B cell (primary cell): ENCODE measurements at places on chromosomes 7 and 10. TPM values are rescaled to one million over a fixed set of nuclear protein-coding genes. Genes with fewer than 3 reads are reported as not detected.

The SPDYE1 gene
- total RNA-seq, result 0.10 TPM in 1 of 2 replicates, not detected in the other

The SPDYE16 gene
- total RNA-seq, result 0.53 and 0.69 TPM in 2 replicates

The AGBL3 gene
- 10.9 and 11.1 TPM in 2 replicates for total RNA-seq

The RASSF4 gene
- total RNA-seq, result 1.4 and 2.6 TPM in 2 replicates

The TMEM176B gene
- 0.25 and 0.73 TPM in 2 replicates for total RNA-seq

The SLC29A4 gene
- 0.24 and 0.67 TPM in 2 replicates for total RNA-seq

The PDIA4 gene
- total RNA-seq, result 34.7 and 36.5 TPM in 2 replicates

The LRRN3 gene
- 0.20 TPM in 1 of 2 replicates, not detected in the other for total RNA-seq

The SLC18A3 gene
- not detected in 2 replicates for total RNA-seq

The HOXA3 gene
- total RNA-seq, result not detected in 2 replicates

The SCRN1 gene
- 59.4 and 66.6 TPM in 2 replicates for total RNA-seq

The PMPCB gene
- total RNA-seq, result 70.9 and 72.8 TPM in 2 replicates

The A1CF gene
- not detected in 2 replicates for total RNA-seq

The NHLRC2 gene
- total RNA-seq, result 54.1 and 59.8 TPM in 2 replicates

The NKX1-2 gene
- not detected in 2 replicates for total RNA-seq

The MUC3A gene
- total RNA-seq, result not detected in 2 replicates

The VWDE gene
- total RNA-seq, result not detected in 2 replicates

The SPOCK2 gene
- total RNA-seq, result 133 and 139 TPM in 2 replicates

The HIF1AN gene
- 65.6 and 73.8 TPM in 2 replicates for total RNA-seq

The AKR1C4 gene
- total RNA-seq, result not detected in 2 replicates

The TMEM254 gene
- total RNA-seq, result 13.1 and 13.7 TPM in 2 replicates

The TCAF2 gene
- total RNA-seq, result 15.9 and 16.0 TPM in 2 replicates

The MUC12 gene
- not detected in 2 replicates for total RNA-seq

The NODAL gene
- not detected in 2 replicates for total RNA-seq

The GJD4 gene
- total RNA-seq, result not detected in 2 replicates

The GDF2 gene
- total RNA-seq, result not detected in 2 replicates

The REPIN1 gene
- total RNA-seq, result 190 and 193 TPM in 2 replicates

The CCSER2 gene
- total RNA-seq, result 43.2 and 45.9 TPM in 2 replicates

The SPDYE18 gene
- total RNA-seq, result 1.8 and 2.2 TPM in 2 replicates

The HDAC9 gene
- total RNA-seq, result 64.8 and 67.7 TPM in 2 replicates

The FANK1 gene
- 0.75 TPM in 1 of 2 replicates, not detected in the other for total RNA-seq

The MYL10 gene
- total RNA-seq, result not detected in 2 replicates

The TMEM139 gene
- total RNA-seq, result not detected in 2 replicates

The CDC14C gene
- total RNA-seq, result not detected in 2 replicates

The AKR1C3 gene
- total RNA-seq, result 0.62 TPM in 1 of 2 replicates, not detected in the other

The ENO4 gene
- total RNA-seq, result 0.37 and 0.46 TPM in 2 replicates

The FEZF1 gene
- not detected in 2 replicates for total RNA-seq

The FKBP6 gene
- not detected in 2 replicates for total RNA-seq

The HSPA14 gene
- total RNA-seq, result 12.5 and 12.8 TPM in 2 replicates

The FAM221A gene
- total RNA-seq, result 10.7 and 10.8 TPM in 2 replicates

The PNLIPRP2 gene
- total RNA-seq, result not detected in 2 replicates

The CUZD1 gene
- total RNA-seq, result 3.0 and 3.3 TPM in 2 replicates

The LRMDA gene
- total RNA-seq, result not detected in 2 replicates

The ZEB1 gene
- total RNA-seq, result 96.7 and 107 TPM in 2 replicates

The AGAP6 gene
- 23.4 and 26.3 TPM in 2 replicates for total RNA-seq

The MGMT gene
- 84.5 and 87.7 TPM in 2 replicates for total RNA-seq

The GBX1 gene
- total RNA-seq, result not detected in 2 replicates

The ZSCAN21 gene
- 12.9 and 13.2 TPM in 2 replicates for total RNA-seq

The DIP2C gene
- 1.5 and 1.9 TPM in 2 replicates for total RNA-seq

The SPDYE11 gene
- total RNA-seq, result not detected in 2 replicates

The ANKIB1 gene
- 76.7 and 77.5 TPM in 2 replicates for total RNA-seq

The CHPF2 gene
- 39.4 and 44.0 TPM in 2 replicates for total RNA-seq

The CRTAC1 gene
- not detected in 2 replicates for total RNA-seq

The NPY4R gene
- total RNA-seq, result not detected in 2 replicates
